Thoracic aorta (tissue), 2 donors: ENCODE measurements at places on chromosomes 6 and 20.

- DNase-seq = no peak
These were observed 254.3 kb upstream of the FOXQ1 start for GRCh38 chr6:1057490-1058135.

DNA sequence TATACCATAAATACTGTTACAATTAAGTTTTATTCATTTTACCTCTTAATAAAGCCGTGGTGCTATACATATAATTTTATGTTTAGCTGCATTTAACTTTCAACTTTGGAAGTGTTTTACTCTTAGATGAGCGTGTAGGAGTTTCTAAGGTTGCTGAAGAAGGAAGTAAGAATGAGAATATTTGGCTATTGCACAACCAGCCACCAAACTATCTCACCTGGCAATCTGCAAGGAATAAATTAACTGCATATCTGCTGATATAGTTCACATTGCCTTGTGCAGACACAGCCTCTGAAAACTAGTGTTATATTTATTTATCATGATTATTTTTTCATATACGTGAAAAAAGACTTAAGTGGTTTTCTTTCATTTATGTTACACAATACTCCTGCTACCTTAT lies 230.4 kb downstream of the PLCB1 start:
- DNase-seq = no peak

- no peak for DNase-seq
These were observed at the start of gene KCNK17 for GRCh38 chr6:39314273-39314795. Gene KCNK17 (minus strand): TSS chr6:39314419. CDS start chr6:39314320, 99 bp downstream.

DNA sequence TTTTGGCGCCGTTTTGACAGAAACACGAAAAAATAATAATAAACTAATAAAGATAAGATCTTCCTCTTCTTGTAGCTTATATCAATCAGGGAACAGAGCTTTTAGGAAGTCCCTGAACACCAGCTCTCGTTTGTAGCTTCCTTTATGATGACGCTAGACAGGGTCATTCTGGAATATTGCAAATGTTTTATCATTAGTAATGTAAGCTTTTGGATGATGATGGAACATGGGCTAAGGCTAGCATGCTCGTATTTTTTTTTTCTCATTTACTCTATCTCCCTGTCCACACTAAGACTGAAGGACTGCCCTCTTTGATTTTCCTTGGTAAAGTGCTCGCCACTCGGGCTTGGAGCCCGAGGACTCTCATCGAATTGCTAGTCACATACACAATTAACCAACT lies 22.1 kb upstream of the POM121L2 start:
- DNase-seq = no peak

GRCh38 chr20:25205277-25206062 lies 10.0 kb downstream of the ENTPD6 start:
- DNase-seq = no peak

GRCh38 chr6:71190809-71191208 lies 97.8 kb upstream of the OGFRL1 start:
- DNase-seq = no peak

- DNase-seq = no peak
These were observed 601.5 kb downstream of the QKI start for GRCh38 chr6:164016056-164016455.

- no peak for DNase-seq
These were observed 94.9 kb downstream of the OGFRL1 start for GRCh38 chr6:71383476-71383875.

- no peak for DNase-seq
These were observed 50.6 kb downstream of the CHD6 start for GRCh38 chr20:41567615-41568014.

DNA sequence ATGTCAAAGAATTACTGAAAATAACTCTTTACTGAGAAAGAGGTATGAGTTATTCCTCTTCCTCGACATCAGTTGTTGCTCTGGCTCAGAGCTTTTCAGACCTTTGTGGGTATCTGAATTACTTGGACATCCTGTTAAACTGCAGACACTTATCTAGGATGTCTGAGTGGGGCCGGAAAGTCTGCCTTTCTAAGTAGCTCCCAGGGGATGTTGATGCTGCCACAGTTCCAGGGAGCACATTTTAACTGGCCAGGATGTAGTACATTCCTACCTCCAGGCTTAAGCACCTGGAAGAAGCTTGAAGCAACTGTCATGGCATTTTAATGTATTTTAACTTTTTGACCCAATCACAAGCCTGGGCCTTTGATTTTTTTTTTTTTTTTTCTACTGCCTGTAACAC lies 265.8 kb upstream of the PLCB4 start:
- DNase-seq = no peak

- no peak for DNase-seq
These were observed 33.5 kb downstream of the CYB5R4 start for GRCh38 chr6:83893024-83893423.

GRCh38 chr20:19867074-19867473 lies 109.0 kb downstream of the RIN2 start:
- no peak for DNase-seq

GRCh38 chr6:149277621-149278020 lies 39.9 kb upstream of the TAB2 start:
- DNase-seq = no peak

DNA sequence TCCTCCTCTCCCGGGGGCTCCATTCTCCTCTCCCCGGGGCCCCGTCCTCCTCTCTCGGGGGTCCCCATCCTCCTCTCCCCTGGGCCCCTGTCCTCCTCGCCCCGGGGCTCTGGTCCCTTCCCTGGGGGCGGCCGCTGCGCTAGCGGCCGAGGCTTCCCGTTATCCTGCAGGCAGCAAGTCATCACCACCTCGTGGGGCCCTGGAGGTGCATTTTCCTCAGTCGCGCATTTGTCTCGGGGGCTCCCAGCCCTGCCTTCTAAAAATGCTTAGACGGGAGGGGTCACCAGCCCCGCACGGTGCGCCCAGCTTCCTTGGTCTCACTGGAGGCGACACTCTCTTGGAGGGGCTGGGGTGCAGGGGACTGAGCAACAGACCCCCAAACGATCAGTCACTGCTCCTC lies 216.5 kb downstream of the QKI start:
- no peak for DNase-seq

GRCh38 chr6:28969129-28969528 lies 36.0 kb downstream of the ZNF311 start:
- no peak for DNase-seq

DNA sequence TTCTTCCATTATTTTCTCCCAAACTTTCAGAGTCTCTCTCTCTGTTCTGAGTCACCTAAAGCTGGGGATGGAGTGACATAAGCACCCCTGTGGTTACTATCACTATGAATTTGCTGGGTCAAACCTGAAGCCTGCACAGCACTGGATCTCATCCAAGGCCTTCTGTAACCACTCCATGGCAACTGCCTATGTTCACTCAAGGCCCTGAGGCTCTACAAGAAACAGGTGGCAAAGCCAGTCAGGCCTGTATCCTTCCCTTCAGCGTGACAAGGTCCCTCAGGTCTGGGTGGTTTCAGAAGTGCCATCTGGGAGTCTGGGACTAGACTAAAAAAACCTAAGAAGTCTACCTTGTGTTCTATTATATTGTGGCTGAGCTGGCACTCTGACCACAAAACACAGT lies 1278.8 kb upstream of the EYS start:
- no peak for DNase-seq

GRCh38 chr6:39681674-39682121 lies 43.5 kb downstream of the KIF6 start:
- no peak for DNase-seq

GRCh38 chr20:1623501-1624205 lies 3.8 kb upstream of the SIRPB1 start:
- DNase-seq = no peak

DNA sequence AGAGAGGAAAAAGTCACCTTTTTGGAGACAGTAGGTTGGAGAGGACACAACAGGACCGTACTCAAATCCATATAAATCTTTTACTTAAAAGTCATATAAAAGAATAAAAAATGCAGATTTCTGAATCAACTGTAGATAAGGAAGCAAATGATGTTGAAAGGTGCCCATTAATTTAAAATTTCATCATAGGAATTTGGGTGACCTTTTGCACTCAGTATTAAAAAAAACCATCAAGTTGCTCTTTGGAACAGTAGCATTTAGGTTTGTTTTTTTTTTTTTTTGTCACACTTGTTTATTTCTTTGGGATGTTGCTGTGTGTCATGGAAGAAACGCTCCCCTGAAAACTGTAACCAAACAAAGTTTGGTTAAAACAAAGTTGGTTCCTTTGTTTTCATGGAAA lies 20.9 kb upstream of the LRRN4 start:
- no peak for DNase-seq
